Inflammatory macrophage (primary cell): ENCODE measurements at places on chromosomes 2 and 18.

DNA sequence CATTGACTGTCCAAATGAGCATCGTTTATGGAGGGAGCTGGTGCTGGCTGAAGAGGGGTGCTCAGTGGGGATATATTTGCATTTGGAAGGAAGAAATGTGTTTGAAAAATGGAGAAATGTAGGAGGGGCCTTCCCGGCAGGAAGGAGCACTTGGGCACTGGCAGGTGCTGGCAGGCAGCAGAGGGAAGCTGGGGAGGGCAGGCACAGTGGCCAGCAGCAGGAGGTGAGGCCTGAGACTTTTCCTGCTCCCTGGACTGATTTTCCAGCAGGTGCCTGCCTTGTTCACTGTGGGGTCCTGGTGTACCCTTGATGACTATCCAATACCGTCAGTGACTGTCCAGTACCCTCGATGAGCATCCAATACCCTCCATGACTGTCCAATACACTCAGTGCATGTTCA lies 20.8 kb upstream of the HPCAL1 start:
- no peak for DNase-seq

- no peak for DNase-seq
Measured at GRCh38 chr2:46034535-46034934, 262.7 kb upstream of the EPAS1 start.

DNA sequence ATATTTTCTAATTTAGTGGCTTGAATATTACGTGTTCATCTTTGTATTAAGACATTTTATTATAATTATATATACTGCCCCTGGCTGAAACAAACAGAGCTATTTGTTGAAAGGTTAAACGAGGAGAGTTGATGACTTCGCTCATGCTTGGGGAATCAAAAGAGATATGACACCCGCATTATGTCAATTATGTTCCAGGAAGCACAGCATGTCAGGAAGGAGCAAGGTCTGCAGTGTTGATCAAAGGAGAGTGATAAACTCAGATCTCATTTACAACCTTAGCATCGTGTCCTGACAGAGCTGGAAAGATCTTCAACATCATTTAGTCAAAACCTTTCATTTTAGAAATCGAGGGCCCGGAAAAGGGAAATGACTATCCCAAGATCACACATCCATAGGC lies 510.1 kb downstream of the TDRD15 start:
- DNase-seq: no peak

GRCh38 chr18:9707381-9708056 lies 582 bp upstream of the RAB31 start:
- DNase-seq: peak; percentile 46

DNA sequence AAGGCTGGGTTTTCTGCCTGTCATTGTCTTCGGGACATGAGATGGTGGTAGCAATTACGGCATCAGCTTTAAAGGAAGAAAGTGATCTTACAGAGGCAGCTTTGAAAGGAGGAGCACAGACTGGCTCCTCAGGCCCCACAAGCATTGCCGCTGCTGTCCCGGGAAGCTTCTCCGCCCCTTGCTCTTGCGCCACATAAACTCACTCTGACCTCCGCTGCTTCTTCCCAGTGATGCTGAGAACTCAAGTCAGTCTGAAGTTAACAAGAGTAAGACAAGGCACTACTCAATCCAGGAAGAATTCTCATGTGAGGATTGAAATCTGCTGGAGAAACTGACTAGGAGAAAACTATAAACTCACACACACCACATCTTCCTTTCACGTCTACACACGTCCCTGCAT lies 112.4 kb upstream of the RIOK3 start:
- DNase-seq: no peak

DNA sequence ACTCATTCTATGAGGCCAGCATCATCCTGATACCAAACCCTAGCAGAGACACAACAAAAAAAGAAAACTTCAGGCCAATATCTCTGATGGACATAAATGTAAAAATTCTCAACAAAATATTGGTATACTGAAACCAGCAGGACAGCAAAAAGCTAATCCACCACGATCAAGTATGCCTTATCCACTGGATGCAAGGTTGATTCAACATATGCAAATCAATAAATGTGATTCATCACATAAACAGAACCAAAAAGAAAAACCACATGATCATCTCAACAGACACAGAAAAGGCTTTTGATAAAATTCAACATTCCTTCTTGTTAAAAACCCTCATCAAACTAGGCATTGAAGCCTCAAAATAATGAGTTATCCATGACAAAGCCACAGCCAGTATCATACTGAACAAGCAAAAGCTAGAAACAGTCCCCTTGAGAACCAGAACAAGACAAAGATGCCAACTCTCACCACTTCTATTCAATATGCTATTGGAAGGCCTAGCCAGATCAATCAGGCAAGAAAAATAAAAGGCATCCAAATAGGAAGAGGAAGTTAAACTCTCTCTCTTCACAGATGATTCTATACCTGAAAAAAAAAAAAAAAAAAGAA lies 45.3 kb downstream of the RTTN start:
- DNase-seq: no peak

DNA sequence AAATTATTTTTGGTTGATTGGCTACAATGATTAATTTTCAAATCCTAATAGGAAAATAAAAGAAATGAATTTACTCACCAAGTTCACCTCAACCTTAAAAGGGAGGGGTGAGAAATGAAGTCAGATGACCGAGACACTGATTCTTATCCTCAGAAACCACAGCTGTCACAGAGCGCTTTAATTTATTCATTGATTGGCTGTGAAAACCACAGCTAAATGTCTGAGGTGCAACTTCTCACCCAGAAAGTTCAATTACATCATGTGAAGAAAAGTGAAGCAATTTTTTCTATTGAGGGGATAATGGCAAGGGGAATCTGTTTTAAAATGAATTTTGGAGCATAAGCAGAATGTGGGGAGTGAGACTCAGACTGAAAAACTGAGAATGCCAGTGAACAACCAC lies 128.4 kb downstream of the RNF152 start:
- no peak for DNase-seq

GRCh38 chr2:30990671-30991070 lies 147.6 kb downstream of the GALNT14 start:
- no peak for DNase-seq

- DNase-seq: no peak
Measured at GRCh38 chr2:233528182-233528581, 38.4 kb downstream of the USP40 start.

GRCh38 chr2:156800065-156800653 lies 364.0 kb downstream of the GPD2 start:
- no peak for DNase-seq

GRCh38 chr2:228303960-228304359 lies 122.5 kb upstream of the SPHKAP start:
- DNase-seq: no peak

- DNase-seq: no peak
Measured at GRCh38 chr2:226383461-226383860, 416.2 kb downstream of the IRS1 start.

DNA sequence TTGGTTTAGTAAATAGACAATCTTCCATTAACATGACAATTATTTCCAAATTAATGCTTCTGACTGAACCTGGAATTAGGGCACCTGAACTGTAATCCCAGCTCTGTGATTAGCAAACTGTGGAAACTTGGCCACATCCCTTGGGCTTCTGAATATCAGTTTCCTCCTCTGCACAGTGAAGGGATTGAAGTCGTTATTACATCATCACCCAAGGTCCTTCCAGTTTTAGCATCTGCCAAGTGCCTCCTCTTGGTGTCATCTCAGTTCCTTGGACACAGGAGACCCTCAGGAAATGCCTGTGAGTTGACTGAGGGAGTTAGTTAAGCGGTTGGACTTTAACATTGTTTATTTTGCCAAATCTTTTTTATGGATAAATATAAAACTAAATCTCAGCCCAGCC lies 64.8 kb downstream of the MOGAT1 start:
- peak; percentile 17 for DNase-seq

GRCh38 chr2:41294331-41294730 lies 753.5 kb upstream of the PKDCC start:
- no peak for DNase-seq

DNA sequence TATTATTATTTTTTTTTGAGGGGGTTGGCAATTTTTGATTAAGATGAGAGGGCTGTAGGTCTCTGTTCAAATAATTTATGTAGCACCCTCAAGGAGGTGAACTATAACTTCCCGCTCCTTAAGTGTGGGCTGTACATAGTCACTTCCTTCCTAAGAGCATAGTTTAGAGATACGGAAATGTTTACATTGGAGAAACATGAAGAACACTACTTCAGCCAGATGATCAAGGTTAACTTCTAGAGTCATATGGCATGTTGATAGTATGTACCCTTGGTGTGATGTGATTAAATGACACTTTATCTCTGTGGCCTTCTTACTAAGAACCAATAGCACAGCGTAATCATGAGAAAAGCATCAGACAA lies 93.7 kb downstream of the MIB1 start:
- DNase-seq: no peak

DNA sequence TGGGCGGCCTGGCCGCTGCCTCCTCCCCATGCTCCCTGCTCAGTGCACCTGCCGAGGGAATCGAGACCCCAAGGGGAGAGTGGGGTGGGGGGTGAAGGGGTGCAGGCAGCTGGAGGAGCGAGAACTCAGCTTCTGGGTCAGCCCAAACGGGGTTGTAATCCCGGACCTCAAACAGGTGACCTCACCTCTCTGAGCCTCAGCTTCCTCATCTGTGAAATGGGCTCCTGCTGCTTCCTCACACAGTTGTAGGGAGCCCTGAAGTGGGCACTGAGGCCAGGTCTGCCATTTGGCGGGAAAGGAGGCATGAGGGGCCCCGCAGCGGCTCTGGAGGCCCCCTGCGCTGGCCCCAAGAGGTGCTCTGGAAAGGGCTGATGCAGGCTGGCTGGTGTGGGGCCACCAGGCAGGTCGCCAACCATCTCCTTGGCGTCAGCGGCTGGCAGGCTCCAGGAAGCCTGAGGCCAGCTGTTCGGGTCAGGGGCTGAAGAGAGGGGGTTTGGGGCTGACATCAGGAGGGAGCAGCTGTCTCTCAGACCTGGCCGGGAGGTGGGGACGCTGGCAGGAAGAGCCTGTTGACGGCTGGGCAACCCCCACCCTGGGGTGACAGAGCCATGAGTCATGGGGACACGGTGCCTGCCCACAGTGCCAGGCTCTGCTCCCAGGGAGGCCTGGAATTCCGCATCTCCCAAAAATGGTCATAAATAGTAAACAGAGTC lies 4.9 kb downstream of the KLHL30 start:
- no peak for DNase-seq

DNA sequence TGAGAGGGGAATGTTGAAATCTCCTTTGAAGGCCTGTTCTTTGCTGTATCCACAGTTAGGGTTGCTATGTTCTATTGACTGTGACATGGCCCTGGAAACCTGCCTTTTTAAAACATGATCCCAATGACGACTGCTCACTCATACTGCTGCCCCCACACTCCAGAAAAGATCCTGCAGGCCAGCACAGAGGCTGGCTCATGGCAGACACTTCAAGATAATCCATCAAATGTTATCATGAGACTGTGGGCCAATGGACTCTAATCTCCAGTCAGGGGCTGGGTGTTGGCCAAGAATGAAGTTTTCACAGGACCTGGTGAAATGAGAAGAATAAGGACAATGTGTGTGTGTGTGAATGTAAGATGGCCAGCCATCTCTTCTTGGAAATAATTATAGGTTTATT lies 59.0 kb upstream of the THOC1 start:
- no peak for DNase-seq

- no peak for DNase-seq
Measured at GRCh38 chr2:128286011-128286721, 32.5 kb downstream of the HS6ST1 start.

DNA sequence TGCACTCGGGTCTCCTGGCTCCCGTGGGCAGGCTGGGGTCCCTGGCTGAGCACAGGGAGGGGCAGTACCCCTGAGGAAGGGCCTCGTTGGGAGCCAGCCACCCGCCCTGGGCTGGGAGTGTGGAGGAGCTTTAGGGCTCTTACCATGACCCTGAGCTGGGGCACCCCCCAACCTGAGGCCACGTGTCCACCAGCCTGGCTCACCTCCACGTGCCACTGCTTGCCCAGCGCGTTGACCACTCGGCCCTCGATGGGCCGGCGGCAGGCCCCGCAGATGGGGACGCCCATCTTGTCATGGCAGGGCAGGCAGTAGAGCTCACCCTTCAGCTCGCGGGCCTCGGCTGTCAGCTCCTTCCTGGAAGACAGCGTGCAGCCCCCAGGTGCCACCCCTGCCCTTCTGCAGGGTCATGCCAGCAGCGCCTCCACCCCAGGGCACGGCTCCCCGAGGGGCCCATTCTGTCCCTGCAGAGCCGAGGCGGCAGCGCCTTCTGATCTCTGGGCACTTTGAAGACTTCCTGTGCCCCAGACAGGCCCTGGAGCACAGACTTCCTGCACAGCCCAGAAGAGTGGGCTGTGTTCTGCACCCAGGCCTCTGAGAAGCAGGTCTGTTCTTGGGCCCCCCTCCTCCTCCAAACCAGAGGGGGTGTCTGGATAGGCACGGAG lies 4.0 kb upstream of the GPR17 start:
- no peak for DNase-seq

GRCh38 chr2:130335226-130335625 lies 7.5 kb upstream of the IMP4 start:
- no peak for DNase-seq

GRCh38 chr2:39141334-39142271 lies 20.8 kb upstream of the SOS1 start:
- DNase-seq: peak; percentile 42

GRCh38 chr18:46174342-46175041 lies 70.3 kb downstream of the HAUS1 start:
- peak; percentile 47 for DNase-seq

DNA sequence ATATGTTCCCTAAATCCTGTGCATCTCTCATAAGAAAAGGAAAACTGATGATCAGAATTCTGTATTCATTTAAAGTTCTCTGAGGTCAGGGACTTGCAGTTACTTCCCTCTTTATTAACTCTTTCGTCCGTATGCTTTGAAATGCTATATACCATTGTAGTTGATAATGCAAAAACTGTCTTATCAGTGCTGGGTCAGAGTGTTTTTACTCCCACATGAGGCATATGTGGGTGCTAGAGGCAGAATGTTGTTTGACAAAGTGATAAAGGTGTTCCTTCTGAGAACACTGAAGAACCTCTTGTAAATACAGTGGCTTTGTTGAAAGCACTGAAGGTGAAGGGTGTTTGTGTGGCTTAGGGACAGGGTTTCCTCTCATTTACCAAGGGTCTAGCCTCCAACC lies 136.5 kb upstream of the NFATC1 start:
- DNase-seq: no peak

- peak; percentile 59 for DNase-seq
Measured at GRCh38 chr2:227479865-227480475, 8.0 kb downstream of the AGFG1 start.

DNA sequence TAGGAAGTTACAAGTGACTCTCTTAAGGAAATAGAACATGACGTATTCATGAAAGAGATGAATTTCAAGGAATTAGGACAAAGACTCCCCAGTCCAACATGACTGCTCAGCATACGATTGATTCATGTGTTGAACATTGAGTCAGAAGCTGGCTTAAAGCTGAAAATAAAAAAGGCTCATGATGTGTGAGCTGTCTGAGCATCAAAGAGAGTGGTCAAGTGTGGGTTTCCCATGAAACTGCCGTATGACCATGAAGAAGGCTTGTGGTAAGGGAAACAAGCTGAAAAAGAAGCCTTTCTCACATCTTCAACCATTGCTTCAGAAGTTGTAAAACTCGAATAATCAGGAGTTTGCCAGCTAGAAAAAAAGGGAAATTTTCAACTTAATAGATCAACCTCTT lies 201.9 kb upstream of the APCDD1 start:
- DNase-seq: peak; percentile 38

- DNase-seq: no peak
Measured at GRCh38 chr2:65075176-65075575, 19.0 kb downstream of the CEP68 start.

GRCh38 chr2:157523270-157524247 lies 79.7 kb upstream of the CYTIP start:
- DNase-seq: no peak
